ENCODE measurements at places on chromosomes 5 and 9. TPM values are rescaled to one million over a fixed set of nuclear protein-coding genes. Genes with fewer than 3 reads are reported as not detected.

XPA gene
- total RNA-seq: 10.0 TPM

CMBL gene
- 13.1 TPM for total RNA-seq

MAMDC4 gene
- 10.0 TPM for total RNA-seq

GRPEL2 gene
- 51.1 TPM for total RNA-seq

COL15A1 gene
- 24.0 TPM for total RNA-seq

GRCh38 chr9:88960632-88961031, 30.6 kb upstream of the S1PR3 start:
- DNase-seq: no peak
- H3K36me3 ChIP-seq: no peaks in the 10 kb centered on the region
- no peak overlapping the region for H3K27ac ChIP-seq
- peaks cover 6% of the 10 kb centered on the region for H3K27me3 ChIP-seq

DNA sequence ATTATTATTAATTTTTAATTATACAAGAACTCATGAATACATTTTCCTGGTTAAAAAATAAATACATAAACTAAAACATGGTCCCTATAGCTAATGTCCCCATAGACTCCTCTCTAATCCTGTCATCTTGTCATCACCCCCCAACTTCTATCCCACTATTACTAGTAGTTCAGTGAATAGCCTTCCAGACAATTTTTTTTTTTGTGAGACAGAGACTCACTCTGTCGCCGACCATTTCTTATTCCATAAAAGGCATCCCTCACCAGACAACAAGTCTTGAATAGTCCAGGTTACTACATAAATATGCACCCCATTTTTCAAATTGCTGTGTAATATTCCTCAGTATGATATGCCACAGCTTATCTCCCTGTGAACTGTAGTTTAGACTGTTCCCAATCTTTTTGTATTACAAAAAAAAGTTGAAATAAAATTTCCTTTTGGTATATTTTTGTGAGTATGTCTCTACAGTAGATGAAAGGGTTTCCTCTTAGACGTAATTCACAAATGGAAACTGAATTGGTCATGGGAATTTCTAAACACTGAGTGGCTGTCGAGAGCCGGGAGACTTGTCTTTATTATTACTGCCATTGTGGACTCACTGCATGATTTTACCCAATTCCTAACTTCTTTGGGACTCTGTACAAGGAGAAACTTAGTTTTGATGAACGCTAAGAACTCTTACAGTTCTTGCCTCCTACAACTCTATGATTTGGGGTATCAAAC, 6.4 kb upstream of the ABLIM3 start:
- no peaks in the 10 kb centered on the region for H3K36me3 ChIP-seq
- peaks cover 19% of the 10 kb centered on the region for H3K4me1 ChIP-seq
- no peak overlapping the region for H3K4me3 ChIP-seq
- H3K27me3 ChIP-seq: peaks cover 3% of the 10 kb centered on the region

DNA sequence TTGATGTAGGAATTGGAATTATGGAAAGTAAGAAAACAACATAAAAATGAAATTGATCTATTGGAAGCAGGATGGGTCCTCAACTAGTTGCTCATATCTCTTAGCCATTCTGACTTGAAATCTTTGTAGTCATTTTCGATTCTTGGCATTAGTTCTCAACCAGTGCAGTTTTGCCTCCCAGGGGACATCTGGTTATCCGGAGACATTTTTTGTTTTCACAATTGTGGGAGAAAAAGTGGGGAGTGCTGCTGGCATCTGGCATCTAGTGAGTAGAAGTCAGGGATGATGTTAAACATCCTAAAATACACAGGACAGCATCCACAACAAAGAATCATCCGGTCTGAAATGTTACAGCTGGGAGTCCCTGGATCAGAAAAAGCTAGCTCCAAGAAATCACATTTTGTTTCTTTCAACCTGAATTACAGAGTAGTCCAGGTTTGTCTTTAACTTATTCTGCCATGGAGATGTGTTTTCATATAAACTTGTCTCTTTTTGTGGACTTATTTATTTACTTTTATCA, 74.9 kb downstream of the FBXL7 start:
- H3K36me3 ChIP-seq: no peaks in the 10 kb centered on the region
- no peak for DNase-seq
- no peak overlapping the region for H3K27ac ChIP-seq
- no peak overlapping the region for H3K4me3 ChIP-seq

- H3K27me3 ChIP-seq: peaks cover 11% of the 10 kb centered on the region
- no peak overlapping the region for H3K27ac ChIP-seq
- H3K36me3 ChIP-seq: peaks cover 20% of the 10 kb centered on the region
Measured at GRCh38 chr5:178576591-178577351, 13.4 kb downstream of the COL23A1 start.

- H3K4me3 ChIP-seq: no peak overlapping the region
- DNase-seq: no peak
- no peak overlapping the region for H3K27ac ChIP-seq
- no peaks in the 10 kb centered on the region for H3K36me3 ChIP-seq
Measured at GRCh38 chr5:4987431-4987830, 152.7 kb upstream of the ADAMTS16 start.
